ENCODE measurements at places on chromosomes 5 and 9.

GRCh38 chr9:100428871-100429654 is 2.1 kb downstream of the MSANTD3 start:
- DNase-seq, result peak; percentile 57

DNA sequence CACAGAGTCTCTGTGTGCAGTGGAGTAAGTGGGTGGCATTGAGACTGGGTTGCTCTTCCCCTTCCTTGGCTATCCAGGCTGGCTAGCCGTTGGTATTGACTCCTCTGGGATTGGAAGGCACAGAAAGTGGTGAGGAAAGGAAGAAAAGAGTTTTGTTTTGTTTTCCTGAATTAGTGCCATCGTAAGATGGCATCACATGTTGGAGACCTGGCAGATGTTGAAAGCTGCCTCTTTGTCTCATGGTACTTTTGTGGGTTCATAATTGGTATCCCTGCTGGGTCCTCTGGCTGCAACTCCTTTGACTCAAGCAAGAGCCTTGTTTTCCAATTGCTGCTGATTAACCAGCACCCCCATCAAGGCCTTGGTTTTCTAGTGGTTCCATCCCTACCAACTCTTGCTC is 293.8 kb downstream of the PDE4D start:
- DNase-seq, result no peak

DNA sequence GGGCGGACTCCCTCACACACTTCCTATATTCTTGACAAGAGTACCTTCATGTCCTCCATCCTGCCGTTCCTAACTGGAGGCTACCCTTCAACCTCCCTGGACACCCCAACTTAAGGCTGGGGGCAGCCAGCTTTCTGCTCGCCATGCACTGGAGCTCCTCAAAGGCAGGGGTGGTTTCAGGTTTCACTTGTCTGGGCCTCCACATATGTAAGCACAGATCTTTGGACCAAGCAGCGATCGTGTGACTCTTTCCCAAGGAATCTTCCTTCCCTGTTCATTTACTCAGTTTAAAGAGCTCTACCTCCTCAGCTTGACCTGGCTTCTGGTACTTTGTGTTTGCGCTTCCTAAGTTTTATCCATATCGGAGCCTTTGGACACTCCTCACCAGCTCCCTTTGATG is 34.2 kb upstream of the TRPC7 start:
- no peak for DNase-seq

DNA sequence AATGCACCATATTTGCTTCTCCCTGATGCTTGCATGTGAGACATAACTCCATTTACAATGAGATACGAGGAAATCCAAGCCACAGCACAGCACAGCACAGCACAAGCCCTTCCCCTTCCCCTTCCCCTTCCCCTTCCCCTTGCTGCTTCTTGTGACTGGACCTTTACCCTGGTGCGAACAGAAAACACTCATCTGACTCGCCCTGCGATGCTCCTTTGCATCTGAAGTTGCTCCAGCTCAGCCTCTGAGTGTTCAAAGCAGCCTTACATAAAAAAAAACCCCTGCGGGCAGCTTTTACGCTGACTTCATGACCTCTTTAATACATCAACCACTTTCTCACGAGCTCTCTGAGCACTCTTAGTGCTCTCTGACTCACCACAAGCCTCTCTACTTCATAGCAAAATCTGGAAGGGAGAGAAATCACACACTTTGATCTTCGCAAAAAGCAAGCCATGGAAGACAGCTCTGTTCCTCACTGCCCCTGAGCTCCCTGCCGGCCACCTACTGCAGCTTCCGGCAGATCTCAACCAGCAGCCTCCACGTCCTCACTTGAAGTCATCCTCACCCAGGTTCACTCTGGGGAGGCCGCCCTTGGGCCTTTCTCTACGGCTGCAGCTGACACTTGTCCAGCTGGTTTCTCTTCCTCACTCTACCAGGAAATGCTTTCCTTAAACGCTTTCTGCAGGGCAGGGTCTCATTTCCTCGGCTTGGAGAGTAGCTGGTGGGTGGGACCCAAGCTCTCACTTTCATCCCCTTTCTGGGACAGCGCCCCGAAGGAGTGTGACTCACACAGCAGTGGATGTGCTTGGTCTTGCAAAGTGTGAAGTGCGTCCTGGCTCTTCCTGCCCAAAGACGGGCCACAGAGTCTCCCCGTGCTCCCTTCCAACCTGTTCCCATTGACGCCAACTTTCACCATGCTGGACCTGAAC is 5.3 kb downstream of the SLC34A1 start:
- DNase-seq, result no peak

DNA sequence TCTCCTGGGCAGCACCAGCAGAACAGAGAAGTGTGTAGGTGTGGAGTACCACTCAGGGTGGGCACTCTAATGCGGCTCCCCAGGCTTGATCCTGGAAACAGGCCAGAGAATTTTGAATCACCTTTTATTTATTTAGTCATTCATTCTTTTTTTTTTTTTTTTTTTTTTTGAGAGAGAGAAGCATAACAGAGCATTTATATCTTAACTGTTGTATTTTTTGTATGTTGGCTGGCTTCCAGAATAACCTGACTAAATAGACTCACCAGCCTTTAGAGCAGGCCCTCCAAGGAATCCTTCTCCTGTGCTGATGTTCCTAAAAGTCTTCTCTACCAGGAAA is 153.4 kb downstream of the PIK3R1 start:
- DNase-seq, result no peak

DNA sequence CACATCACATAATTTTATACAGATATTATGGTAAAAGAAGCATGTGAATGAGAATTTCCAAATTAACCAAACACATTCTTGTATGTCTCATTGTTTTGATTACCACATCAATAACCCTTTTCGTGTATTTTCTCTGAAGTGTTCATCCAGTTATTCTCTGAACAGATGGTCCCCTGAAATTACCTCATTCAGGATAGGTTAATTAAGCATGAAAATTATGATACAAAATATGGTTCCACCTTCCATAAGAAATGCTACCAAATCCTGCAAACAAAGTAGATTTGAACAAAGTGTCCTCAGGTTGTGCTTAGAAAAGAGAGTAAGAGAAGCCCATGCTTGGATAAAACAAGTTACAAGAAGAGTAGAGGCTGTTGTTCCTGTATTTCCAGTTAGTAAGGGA is 83.1 kb upstream of the LMNB1 start:
- no peak for DNase-seq

DNA sequence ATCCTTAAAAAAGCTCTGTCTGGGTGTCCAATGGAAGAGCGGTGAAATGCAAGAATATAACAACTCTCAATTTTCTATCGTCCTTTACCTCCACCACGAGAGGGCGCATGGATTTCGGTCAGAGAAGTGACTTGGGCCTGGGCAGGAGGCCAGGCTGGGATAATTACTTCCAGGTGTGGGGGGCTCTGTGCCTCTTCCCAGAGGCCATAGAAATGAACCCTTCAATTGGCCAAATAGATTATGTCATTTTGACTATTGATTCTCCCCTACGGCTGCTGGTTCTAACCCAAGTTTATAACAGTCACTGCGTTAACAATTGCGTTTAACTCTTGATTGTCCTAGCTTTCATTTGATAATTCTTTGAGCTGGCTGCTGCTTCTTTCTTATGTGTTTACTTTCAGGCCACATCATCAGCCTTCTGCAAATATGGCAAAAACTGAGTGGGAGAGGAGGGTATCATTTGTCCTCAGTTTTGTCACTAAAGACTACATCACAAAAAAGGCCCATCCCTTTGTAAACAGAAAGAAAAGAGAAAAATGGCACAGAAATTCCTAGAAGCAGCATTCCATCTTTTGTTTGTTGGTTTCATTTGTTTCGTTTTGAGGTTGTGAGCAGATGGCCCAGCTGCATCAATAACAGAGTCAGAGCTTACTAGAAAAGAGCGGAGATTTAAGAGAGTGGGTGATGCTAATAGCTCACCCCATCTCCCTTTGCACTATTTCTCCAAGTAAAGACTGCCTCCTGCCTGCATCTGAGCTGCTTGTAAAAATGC is 45.4 kb upstream of the ZFR start:
- DNase-seq, result peak; percentile 93

Data from BE2C (cell line).